ENCODE measurements at places on chromosomes 3 and 15. TPM values are rescaled to one million over a fixed set of nuclear protein-coding genes. Genes with fewer than 3 reads are reported as not detected.

- peak; percentile 75 for DNase-seq
These were observed 43.8 kb upstream of the UACA start for GRCh38 chr15:70806992-70807712.

- DNase-seq: no peak
These were observed 8.6 kb upstream of the ISG20 start for GRCh38 chr15:88630141-88630721.

DNA sequence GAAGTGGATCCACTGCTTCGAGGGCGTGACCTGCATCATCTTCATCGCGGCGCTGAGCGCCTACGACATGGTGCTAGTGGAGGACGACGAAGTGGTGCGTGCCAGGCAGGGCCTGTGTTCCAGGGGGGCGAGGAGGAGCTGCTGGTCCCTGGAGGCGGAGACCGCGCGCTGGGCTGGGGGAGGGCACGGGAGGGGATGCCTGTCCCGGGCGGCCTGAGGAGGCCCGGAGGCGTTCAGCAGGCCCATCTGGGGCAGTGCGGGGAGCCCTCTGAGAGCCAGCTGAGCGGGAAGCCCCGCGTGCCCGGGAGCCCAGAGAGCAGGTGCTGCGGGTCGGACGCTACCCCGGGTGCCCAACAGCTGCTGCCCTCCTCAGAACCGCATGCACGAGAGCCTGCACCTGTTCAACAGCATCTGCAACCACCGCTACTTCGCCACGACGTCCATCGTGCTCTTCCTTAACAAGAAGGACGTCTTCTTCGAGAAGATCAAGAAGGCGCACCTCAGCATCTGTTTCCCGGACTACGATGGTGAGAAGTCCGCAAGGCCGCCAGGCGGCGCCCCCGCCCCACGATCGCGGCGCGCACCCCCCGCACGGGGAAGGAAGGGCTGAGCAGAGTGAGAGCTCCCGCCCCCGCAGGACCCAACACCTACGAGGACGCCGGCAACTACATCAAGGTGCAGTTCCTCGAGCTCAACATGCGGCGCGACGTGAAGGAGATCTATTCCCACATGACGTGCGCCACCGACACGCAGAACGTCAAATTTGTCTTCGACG lies 2.9 kb downstream of the GNAT1 start:
- peak; percentile 47 for DNase-seq

DNA sequence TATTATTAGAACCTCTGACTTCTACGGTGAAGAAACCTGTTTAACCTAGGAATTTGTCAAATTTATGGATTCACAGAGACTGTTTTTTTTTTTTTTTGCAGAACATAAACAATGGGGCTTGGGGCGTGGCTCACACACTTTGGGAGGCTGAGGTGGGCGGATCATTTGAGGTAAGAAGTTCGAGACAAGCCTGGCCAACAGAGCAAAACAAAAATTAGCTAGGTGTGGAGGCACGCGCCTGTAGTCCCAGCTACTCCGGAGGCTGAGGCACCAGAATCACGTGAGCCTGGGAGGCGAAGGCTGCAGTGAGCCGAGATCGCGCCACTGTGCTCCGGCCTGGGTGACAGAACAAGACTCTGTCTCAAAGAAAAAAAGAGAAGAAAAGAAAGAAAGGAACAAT lies 3.0 kb downstream of the ZBTB11 start:
- DNase-seq: no peak

DNA sequence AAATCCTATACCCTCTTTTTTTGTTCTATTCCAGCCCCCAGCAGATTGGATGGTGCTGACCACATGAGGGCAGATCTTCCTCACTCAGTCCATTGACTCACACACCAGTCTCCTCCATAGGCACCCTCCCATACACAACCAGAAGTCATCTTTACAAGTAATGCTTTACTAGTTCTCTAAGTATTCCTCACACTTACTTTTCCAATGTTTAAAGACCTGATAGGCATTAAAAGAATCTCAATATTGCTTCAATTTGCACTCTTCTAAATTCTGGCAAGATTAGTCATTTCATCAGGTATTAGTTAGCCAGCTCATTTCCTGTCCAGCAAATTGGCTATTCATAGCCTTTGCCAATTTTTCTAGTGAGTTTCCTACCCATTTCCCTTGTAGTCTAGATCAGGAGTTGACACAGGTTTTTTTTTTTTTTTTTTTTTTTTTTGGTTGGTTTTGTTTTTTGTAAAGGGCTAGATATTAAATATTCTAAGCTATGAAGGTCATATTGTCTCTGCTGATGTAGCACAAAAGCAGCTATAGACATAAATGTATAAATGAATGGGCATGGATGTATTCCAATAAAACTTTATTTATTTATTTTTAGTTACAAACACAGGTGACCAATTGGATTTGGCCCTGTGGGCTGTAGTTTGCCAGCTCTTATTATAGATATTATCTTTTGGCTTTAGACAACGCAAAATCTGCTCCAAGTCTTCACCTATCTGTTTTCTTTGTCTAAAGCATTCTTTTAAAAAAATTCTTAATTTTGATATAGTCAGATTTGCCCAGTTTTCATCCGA lies 76.1 kb downstream of the ABHD5 start:
- DNase-seq: no peak

- no peak for DNase-seq
These were observed 400.3 kb downstream of the TBC1D5 start for GRCh38 chr3:17342119-17342518.

DNA sequence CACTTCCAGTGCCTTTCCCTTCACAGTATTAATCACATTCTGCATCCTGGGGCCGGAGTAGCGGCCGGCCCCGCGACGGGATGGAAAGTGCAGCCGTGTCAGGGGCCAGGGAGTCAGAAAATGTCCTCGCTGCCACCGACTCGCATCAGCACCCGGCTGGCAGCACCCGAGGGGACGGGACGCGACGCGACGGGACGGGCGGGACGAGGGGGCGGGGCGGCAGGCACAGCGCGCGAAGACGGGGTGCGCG lies 353 bp downstream of the ATG3 start:
- no peak for DNase-seq

DNA sequence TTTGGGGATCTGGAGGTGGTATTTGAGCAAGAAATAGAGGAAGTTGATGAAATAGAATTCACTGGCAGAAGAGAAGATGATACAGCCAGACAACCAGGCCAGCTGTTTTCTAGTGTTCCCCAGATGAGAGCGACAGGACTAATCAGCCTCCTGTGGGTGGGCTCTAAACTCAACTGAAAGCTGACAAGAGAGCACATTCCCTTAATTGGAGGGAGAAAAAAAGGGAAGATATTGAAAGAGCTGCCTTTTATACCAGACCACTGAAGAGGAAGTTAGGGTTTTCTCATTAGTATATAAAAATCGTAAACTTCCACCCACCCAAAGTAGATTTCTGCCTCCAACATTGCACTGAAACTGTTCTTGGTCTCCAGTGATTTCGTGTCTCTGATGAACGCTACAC lies 6.5 kb upstream of the TM4SF19 start:
- DNase-seq: no peak

DNA sequence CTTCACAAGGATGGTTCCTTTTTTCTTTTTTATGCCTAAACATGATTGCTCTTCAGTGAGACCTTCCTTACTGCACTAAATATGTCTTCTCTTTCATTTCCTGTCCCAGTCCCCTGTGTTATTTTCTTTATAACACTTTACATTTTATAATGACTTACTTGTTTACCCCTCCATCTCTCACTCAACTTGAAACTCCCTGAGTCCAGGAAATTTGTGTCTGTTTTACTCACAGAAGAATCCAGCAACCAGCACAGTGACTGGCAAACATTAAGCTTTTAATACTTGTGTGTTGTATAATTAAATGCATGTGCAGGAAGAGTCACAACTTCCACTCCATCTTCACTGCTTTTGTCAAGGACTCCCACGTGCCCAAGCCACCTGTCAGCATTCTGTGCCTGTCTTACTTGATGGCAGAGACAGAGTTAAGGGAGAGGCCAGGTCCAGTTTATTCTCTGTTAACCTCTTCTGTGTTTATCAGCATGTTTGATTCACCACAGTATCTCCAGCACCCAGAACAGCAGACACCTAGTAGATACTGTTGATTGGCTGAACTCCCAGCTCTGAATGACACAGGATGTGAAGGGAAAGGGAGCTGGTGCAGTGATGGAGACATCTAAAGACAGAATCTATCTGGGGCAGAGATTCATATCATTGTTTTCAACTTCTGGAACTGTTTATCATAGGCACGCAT lies 42.8 kb downstream of the SSR3 start:
- DNase-seq: no peak

GRCh38 chr3:64297563-64297962 lies 72.3 kb upstream of the PRICKLE2 start:
- no peak for DNase-seq

DNA sequence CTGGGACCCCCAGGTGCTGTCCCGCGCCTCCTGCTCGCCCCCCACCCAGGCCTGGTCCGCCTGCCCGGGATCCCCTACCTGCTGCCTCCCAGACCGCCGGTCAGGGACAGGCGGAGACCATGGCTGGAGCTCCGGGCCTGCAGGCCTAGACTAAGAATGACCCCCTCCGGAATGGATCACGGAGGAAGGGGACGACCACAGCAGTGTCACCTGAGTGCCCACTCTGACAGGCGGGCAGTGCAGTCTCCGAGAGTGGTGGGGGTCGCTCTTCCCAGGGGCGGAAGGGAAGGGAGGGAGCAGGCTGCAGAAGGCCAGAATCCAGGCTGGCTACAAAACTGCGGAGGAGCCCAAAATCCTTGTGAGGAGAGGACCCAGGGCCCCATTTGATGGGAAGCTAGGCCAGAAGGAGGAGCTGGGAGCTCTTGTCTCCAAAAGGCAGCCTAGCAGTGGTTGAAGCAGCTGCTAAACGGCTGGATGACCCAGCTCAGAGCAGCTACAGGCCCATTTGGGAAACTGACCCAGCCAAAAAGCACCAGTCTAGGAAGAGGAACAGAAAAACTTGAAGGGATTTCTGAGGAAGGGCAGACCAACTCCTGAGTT lies 908 bp upstream of the RAB43 start:
- no peak for DNase-seq

GRCh38 chr15:33580526-33580925 lies 269.8 kb downstream of the RYR3 start:
- no peak for DNase-seq

- no peak for DNase-seq
These were observed 18.2 kb upstream of the STT3B start for GRCh38 chr3:31514570-31514969.

DNA sequence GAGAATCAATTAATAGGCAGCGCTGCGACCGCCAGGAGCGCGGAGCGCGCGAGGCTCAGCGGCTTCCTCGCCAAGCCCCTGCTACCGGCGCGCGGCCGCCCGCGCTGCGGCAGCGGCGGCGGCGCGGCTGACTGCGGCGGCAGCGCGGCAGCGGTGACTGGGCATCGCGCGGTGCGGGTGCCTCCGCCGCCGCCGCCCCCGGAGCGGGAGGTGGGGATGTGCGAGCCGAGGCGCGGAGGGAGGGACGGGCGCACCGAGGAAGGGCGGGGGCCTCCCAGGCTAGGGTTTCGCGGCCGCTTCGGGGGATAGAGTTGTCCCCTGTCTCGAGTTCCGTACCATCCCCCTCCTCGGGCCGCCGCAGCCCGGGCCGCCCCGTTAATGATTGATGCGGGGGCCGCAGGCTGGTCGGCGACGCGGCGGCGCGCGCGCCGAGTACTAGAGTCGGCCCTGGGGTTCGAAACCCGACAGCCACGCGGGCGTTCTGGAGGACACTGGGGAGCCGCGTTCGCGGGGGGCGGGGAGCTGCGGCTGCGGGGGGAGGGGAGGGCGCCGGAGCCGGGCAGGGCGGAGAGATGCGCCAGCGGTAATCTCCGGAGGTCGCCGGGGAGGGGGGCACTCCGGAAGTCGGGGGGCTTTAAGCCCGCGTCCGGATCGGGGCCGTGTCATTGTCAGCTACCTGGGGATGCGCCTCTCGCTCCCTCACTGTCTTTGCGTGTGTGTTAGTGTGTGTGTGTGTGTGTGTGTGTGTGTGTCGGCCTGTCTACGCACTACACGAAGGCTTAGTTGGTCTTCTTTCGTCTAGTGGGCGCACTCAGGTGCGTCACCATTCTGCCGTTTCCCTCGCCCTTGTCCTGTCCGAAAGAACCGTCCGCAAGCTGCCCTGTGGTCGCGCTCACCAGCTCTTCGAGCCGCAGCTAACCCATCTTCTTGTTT lies at the start of gene PAQR9:
Gene PAQR9, minus strand, starts transcription at position 159 of the 933 bp plus-strand sequence. CDS start 338 bp downstream, outside the sequence.
- no peak for DNase-seq

DNA sequence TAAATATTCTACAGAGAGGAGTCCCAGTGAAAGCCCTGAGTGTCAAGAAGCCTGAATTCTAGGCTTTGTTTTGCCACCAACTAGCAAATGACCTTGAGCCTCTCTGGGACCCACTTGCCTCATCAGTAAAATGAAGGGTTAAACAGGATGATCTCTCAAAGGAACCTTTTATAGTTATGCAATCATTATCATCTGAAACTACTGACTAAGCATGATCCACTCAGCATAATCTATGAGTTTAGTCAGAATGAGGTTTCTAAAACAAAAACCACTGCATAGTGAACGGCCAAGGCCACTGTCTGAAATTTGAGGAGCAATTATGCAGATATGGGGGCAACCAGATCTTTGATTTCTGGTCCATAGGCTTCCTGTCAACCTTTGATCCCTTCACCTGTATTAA lies 319.0 kb downstream of the MECOM start:
- DNase-seq: no peak

- DNase-seq: no peak
These were observed 150.1 kb downstream of the FGF12 start for GRCh38 chr3:192577271-192577670.

GRCh38 chr3:125351814-125352456 lies 23.2 kb downstream of the ZNF148 start:
- no peak for DNase-seq

DNA sequence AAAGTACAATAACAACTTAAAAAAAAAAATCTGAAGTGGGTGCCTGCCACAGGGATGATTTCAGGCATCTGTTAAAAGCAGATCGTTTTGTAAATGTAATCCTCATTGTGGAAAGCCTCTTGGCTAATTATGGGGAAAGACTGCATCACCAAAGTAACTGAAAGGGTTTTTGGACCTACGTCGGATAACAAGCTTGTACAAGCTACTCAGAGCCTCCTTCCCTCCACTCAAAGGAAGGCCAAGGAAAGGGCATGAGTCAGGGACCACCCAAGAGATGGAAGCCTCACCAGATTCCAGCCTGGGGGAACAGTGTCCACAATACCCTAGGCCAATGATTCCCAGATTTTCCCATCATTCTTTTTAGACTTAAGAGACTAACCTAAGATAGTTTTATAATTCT lies 84.3 kb downstream of the ATP1B3 start:
- DNase-seq: no peak

- DNase-seq: no peak
These were observed 53.3 kb upstream of the CPOX start for GRCh38 chr3:98646680-98647079.

- no peak for DNase-seq
These were observed 112.9 kb downstream of the CORO2B start for GRCh38 chr15:68691705-68692104.

Gene ADAMTSL3
- 16.2 TPM for total RNA-seq

Gene CACNA1D
- 29.5 TPM for total RNA-seq

Gene GPD1L
- total RNA-seq: 50.3 TPM

Gene CYP11A1
- 3.5 TPM for total RNA-seq

Gene GAP43
- 3.6 TPM for total RNA-seq

Gene CACNA2D3
- 4.5 TPM for total RNA-seq

Gene C3orf85
- not detected for total RNA-seq

Gene FANCD2OS
- total RNA-seq: not detected

Gene RARRES1
- total RNA-seq: 63.9 TPM

Gene CTXND1
- total RNA-seq: 3.7 TPM

Gene CCDC80
- total RNA-seq: 32.4 TPM

Gene RPL35A
- total RNA-seq: 477 TPM

Measured in tibial nerve (tissue), 4 donors.